HuH-7.5 (cell line): ENCODE measurements at places on chromosomes 12 and 14.
A peak's percentile ranks its signal among the peaks of the same experiment; 100 is the strongest.

- peak; percentile 57 for DNase-seq
Measured at GRCh38 chr14:77181603-77182437, at the start of gene TMEM63C. Gene TMEM63C, plus strand, starts transcription at chr14:77181798. Its CDS starts 37,016 bp downstream, at chr14:77218814.

DNA sequence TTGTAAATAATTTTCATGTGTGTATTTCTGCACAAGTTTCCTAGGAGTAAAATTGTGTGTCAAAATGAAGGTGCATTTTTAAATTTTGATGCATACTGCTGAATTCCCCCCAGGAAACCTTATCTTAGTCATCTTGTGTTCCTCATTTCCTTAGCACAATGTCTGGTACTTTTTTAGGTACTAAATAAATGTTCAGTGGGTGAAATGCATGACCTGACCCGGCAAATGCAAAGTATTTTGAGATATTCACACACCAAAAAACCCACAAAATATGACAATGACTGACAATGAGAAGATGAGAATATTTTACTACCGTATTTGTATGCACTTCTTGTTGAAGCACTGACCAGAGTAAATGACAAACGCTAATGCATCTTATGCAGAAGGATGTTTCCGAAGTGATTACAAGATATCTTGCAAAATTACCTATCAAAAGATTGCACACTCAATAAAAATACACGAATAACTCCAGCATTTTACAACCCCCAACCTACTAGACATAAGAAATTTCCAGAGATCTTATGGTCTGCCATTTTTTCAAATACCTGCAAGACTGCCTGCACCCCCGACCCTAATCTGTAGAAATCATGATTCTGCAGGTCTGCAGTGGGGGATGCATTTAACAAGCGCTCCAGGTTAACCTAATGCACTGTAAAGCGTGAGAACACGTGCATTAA is 895 bp upstream of the PRKAB1 start:
- peak; percentile 15 for DNase-seq

DNA sequence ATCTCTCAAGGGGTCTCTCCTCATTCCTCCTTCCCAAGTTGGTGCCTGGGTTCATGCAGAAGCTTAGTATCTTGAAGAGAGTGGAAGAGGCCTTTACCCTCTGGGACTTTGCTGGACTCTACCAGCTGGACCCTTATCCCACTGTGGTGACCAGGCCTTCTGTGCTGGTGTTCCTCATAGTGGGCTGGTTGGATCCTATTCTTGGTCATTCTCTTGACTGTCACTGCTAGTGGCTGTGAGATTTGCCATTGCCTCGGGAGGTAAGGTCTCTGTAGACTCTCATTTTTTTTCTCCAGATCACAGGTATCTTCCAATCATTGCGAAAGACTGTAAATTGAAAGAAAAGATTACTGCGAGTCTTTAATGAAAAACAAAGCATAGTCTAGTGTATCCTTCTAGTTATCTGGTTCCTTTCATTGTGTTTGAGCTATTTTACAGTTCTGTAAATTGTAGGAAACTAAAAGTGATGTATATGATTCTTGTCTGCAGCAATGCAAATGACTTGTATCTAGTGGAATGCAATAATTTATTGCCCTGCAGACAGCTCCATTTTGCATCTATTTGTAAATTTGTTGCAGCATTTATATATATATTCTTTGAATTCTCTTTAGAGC is 217.9 kb downstream of the AEBP2 start:
- no peak for DNase-seq

- peak; percentile 29 for DNase-seq
Measured at GRCh38 chr12:108519558-108519957, 4.5 kb downstream of the FICD start.

- DNase-seq = no peak
Measured at GRCh38 chr12:12791756-12792369, 6.4 kb downstream of the APOLD1 start.

- no peak for DNase-seq
Measured at GRCh38 chr12:105076098-105076497, 8.2 kb downstream of the ALDH1L2 start.

DNA sequence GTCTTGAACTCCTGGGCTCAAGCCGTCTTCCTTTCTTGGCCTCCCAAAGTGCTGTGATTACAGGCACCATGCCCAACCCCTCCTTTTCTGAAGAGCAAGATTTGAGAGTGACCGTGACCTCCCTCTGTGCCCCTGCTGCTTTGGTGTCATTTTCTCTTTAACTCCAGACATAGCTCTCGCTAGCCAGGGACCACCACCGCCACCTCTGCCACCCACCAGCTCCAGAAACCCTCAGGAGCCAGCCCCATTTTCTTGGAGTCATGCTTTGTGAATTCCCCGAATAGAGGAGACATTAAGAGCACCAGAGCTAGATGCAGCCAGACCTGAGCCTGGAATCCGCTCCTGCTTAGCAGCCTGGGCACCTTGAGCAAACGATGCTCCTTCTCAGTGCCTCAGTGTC is 18.2 kb downstream of the SDSL start:
- no peak for DNase-seq

- DNase-seq = no peak
Measured at GRCh38 chr12:4905316-4905715, 4.4 kb upstream of the KCNA1 start.

GRCh38 chr14:95191445-95192199 is 34.3 kb upstream of the DICER1 start:
- DNase-seq = no peak

GRCh38 chr12:46590991-46591703 is 218.6 kb upstream of the SLC38A2 start:
- no peak for DNase-seq

- DNase-seq = no peak
Measured at GRCh38 chr12:74418573-74418972, 119.1 kb upstream of the ATXN7L3B start.

DNA sequence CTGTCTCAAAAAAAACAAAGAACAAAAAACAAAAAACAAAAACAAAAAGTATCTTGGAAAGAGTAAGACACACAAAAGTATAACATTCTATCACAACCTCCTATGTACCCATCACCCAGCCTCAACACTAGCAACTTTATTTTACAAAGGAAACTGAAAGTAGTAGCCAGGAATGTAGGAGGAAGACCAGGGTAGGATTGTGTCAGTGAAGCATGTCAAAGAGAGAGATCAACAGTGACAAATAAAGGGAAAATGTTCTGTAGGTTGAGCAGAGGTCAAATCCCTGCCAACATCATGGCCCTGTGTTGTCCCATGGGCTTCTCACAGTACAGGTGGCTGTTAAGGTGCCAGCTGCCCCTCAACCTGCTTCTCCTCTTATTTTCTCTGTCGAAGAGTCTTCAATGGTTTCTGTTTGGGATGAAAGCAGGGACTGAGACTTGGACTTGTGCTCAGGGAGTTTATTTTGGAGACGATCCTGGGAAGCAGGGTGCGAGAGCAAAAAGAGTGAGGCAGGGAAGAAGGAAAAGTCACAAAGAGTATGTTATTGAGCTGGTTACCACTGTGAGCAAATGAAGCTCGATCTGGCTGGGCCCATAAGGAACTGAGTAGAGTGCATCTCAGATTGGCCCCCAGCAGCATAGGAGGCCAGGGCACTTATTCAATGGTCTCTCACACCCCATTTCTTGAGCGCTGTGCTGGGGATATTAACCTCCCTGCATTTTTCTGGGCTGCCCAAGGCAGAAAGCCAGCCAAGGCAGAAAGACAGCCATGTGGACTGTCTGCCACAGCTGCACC is 29.4 kb upstream of the CTDSP2 start:
- no peak for DNase-seq

GRCh38 chr14:66131111-66131510 is 355.1 kb upstream of the CCDC196 start:
- DNase-seq = no peak

DNA sequence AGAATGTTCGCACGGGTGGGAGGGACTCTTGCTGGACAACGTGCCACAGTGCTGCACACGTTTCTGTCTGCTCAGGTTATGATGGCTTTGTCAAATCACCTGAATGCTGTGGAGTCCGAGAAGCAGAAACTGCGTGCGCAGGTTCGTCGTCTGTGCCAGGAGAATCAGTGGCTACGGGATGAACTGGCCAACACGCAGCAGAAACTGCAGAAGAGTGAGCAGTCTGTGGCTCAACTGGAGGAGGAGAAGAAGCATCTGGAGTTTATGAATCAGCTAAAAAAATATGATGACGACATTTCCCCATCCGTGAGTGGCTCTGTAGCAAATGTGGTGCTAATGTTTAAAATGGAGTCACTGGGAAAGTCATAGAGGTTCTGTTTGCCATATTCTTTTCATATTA is 28.5 kb downstream of the KLC1 start:
- no peak for DNase-seq

- DNase-seq = no peak
Measured at GRCh38 chr12:20077618-20078017, 290.7 kb upstream of the PDE3A start.

GRCh38 chr12:72304751-72305150 is 32.6 kb downstream of the TRHDE start:
- DNase-seq = no peak

DNA sequence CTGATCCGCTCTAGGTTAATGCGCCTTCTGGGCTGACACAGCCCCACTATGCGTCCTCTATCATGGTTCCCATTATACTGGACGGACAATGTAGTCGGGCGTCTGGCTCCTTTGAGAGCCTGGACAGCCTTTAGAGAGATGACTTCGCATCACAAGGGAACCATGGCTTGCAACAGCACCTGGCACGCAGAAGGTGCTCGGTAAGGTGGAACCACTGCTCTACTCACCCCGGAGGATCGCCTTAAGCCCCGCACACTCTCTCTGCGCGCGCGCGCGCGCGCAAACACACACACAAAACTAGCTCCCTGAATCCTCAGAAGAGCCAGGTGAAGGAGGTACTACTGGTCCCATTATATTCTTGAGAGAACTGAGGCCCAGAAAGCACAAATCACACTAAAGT is 7.1 kb downstream of the MAP3K12 start:
- DNase-seq = no peak

DNA sequence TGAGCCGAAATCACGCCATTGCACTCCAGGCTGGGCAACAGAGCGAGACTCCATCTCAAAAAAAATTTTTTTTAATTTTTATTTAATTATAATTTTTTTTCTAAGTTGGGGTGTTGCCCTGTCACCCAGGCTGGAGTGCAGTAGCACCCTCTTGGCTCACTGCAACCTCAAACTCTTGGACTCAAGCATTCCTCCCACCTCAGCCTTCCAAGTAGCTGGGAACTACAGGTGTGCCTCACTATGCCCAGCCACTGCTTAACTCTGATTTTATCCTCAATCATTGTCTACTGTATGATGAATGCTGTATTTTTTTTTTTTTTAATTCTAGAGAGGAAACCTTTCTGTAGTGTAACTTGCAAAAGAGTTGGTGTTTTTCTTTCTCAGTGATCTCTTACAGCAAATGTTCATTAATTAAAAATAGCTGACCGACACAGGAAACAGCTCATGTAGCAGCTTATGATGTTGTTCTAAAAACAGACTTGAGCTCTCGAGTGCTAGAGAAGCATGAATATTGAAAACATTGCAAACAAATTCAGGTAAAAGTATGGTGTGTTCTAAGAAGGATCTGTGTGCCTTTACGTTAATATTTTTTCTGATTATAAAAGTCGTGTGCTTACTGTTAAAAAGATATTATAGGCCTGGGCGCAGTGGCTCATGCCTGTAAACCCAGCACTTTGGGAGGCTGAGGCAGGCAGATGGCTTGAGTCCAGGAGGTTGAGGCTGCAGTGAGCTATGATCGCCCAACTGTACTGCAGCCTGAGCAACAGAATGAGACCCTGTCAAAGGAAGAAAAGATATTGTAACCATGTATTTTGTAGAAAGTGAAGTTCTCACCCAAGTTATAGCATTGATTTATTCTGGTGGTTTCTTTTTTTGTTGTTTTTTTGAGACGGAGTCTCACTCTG is 68.9 kb downstream of the FGD4 start:
- no peak for DNase-seq

- DNase-seq = no peak
Measured at GRCh38 chr12:70627677-70628076, 9.6 kb downstream of the PTPRB start.

DNA sequence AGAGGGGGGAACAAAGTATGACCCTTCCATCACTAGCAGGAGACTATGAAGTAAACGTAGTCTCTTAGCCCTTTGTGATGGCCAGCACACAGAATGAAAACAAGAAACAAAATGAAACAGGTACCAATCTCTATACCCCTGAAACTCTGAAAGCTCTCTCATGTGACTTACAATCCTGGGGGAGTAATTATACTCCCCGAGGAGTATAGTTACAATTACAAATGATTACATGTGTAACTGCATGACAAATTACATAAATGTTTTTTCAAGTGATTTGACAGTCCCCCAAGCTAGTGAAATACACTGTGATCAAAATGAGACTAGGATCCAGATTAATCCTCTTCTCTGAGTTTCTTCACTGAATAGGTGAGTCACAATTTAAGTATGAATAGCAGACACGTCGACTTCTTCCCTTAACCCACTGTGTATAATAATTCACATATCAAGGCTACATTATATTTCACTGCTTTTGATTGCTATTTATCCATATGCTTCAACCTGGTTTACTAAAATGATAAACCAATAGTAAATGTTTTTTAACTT is 74.0 kb downstream of the SPTSSA start:
- no peak for DNase-seq

- DNase-seq = no peak
Measured at GRCh38 chr12:62725781-62726180, 209.2 kb downstream of the PPM1H start.

DNA sequence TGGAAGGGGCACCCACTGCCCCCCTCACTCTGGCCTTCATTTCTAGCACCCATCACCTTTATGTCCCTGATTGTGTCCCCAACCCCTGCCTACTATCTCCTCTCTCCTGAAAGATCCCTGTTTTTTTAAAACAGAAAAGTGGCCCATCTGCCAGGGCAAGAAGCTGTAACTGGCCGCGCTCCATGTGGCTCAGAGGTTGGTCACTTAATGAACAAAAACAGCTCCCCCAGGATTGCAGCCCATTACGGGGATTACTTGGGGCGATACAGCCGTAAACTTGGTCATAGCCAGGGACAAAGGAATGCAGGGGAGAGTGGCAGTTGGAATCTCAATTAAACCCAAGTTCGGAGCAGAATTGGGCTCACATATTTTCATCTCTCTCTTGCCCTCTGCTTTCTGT is 34.8 kb upstream of the VSX2 start:
- no peak for DNase-seq

GRCh38 chr14:96246539-96246847 is 9.5 kb upstream of the BDKRB1 start:
- no peak for DNase-seq

GRCh38 chr12:114272605-114273004 is 133.3 kb downstream of the TBX5 start:
- no peak for DNase-seq

- no peak for DNase-seq
Measured at GRCh38 chr14:89366864-89367778, 49.9 kb downstream of the FOXN3 start.

DNA sequence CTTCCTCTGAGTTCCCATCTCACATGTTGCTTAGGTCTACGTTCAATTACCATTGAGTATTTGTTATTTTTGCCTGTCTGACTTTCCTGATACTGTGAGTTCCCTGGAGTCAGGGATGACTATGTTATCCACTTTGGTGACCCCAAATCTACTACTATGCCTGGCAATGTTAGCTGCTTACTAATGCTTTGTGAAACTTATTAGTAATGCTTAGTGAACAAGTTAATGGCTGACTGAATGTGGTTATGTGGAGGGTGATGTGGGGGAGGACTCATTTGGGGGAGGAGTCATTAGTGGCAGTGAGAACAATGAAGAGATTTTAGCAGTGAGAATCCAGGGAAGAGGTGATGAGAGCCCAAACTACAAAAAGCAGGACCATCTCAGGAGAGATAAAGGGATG is 121.6 kb downstream of the KTN1 start:
- no peak for DNase-seq
